NCI-H2029 treated with DMSO at 0.1 percent for 48 hours (cell line): ENCODE measurements at places on chromosomes 1 and 21.

DNA sequence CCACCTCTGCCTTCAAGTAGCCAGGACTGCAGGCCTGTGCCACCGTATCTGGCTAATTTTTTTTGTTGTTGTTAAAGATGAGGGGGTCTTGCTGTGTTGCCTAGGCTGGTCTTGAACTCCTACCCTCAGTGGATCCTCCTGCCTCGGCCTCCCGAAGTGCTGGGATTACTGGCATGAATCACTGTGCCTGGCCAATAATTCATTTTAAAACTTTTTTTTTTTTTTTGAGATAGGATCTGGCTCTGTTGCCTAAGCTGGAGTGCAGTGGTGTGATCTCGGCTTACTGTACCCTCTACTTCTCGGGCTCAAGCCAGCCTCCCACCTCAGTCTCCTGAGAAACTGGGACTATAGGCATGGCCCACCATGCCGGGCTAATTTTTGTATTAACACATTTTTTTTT lies 3.5 kb downstream of the CDC73 start:
- DNase-seq = no peak

DNA sequence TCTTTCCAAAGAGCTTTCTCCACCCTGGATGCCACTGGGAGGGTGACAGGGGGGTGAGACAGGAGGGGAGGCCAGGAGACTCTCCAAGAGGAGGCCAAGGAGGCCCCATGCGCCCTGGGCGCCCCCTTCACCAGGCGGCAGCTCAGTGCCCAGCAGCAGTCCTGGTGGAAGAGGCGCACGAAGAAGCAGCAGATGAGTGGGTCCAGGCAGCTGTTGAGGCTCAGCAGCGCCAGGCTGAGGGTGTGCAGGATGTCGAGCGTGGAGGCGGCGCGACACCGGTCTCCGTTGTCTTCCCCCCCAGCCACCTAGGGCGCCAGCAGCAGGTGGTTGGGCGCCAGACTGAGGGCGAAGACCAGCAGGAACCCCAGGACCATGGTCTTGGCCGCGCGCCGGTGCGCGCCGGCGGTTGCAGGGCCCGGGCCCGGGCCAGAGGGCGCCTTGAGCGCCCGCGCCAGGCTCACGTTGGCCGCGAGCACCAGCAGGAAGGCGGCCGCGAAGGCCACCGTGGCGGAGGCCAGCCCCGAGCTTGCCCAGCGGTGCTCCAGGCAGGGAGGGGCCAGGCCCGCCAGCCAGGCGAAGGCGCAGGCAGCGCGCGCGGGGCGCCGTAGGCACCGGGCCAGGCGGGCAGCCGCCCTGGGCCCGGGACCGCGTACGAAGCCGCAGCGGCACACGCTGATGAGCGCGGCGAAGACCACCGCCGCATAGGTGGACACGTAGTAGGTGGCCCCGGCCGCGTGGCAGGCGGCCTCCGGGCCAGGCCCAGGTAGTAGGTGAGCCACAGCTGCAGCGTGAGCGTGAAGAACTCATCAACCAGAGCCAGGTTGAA lies 8.6 kb downstream of the TMEM35B start:
- no peak for DNase-seq

GRCh38 chr1:240338837-240339236 lies 247.2 kb downstream of the FMN2 start:
- DNase-seq = no peak

DNA sequence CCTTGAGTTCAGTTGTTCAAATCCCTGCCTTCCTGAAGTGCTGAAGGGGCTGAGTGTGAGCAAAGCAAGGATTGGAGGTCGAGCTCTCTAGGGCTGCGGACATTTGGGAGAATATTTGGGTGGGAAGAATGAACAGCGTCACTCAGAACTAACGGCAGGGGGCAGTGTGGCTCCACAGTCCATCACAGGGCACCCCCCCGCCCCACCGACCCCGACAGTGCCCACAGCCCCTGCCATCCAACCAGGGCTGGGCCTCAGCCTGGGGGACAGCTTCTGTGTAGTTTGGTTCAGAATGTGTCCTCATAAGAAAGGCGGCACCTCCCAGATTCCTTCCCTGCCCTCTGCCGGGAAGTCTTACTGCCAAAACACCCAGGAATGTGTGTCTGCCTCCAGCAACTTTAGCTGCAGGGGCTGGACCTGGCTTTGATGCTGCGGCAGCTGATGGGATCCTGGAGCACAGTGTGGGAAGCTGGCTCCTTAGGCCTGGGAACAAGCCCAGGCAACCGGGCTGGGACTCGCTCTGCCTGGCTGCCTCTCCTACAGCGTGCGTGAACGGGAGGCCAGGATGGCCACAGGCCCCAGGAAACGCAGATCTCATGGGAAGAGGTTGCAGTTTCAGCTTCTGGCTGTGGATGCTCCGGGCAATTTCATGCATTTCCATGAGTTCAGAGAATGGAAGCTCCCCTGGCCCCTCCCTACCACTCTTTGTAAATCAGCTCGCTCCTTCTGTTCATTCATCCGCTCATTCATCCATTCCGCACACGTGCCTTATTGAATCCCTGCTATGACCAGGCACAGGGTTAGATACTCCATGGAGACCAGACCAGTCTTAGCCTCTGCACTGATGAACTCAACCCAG lies 104.9 kb upstream of the TMPRSS2 start:
- peak; percentile 60 for DNase-seq

DNA sequence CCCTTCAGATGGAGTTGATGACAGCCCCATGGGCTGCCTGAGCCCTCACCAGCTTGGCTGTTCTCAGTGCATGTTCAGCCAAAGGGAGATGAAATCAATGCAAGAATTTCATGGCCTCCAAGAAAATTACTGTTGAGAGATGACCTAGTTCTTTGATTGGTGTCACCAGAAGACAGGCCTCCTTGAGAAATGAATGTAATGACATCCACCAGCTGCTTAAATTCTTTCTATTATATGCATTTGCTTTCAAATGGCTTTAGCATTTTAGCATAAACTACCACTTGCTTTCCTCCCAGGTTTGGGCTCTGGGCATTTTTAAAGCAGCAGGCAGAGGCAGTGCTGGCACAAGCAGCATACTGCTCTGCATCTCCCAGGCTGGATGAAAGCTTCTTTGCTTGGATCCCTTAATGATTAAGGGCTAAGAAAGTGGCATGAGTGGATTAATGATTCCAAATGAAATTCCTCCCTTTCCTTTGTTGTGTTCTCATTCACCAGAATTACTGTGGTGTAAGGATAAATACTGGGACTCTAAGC lies 278.4 kb downstream of the ZNF326 start:
- DNase-seq = no peak

DNA sequence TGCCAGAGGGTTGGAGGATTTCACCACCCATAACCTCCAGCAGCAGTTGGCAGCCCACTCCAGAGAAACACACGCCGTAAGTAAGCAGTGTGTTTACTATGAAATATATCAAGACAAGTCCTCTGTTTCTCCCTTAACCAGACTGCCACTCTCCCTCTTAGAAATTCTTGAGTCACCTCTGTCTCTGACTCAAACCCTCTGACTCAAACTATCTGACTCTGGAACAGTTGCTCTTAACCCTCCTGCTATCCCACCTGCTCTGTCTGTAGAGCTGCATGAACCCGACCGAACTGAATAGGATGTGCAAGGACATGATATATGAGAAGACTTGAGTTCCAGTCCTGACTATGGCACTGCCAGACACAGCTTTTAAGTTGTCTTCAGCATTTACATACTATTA lies 14.1 kb downstream of the INPP5B start:
- peak; percentile 68 for DNase-seq
